ENCODE measurements at places on chromosomes 13 and 19.

- no peak for DNase-seq
Measured at GRCh38 chr19:13082192-13083007, 20.3 kb downstream of the LYL1 start.

GRCh38 chr13:64186071-64186470 lies 2770.4 kb upstream of the PCDH20 start:
- no peak for DNase-seq

DNA sequence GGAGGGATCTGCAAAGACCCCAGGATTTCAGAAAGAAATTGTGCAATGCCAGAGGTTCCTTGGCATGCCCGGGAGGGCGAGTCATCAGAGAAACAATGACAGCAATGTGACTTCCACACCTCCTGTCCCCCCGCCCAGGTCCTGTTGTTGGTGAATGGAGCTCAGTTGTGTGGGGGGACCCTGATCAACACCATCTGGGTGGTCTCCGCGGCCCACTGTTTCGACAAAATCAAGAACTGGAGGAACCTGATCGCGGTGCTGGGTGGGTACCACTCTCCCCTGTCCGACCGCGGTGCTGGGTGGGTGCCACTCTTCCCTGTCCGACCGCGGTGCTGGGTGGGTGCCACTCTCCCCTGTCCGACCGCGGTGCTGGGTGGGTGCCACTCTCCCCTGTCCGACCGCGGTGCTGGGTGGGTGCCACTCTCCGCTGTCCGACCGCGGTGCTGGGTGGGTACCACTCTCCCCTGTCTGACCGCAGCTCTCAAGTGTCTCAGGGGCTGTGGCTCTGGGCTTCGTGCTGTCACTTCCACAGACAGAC lies 5.2 kb upstream of the F10 start:
- DNase-seq: no peak

DNA sequence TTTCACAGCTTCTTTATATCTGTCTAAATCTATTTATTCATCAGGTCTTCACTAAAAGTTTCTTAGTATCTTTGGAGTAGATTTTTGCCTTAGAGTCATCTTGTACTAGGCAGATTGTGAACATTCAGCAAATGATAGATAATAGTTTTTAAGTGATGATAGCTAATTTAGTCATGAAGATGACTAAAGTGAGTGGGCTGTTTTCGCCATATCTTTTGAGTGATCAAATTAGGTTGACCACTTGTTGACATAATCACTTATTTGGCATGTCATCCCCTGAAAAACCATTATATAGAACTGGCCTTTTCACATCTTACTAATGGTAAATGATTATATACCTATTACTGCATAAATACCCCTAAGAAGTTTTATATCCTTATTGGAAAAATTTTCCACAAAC lies 999.2 kb downstream of the PCDH17 start:
- no peak for DNase-seq

GRCh38 chr13:111152844-111153243 lies 37.7 kb downstream of the ARHGEF7 start:
- no peak for DNase-seq

DNA sequence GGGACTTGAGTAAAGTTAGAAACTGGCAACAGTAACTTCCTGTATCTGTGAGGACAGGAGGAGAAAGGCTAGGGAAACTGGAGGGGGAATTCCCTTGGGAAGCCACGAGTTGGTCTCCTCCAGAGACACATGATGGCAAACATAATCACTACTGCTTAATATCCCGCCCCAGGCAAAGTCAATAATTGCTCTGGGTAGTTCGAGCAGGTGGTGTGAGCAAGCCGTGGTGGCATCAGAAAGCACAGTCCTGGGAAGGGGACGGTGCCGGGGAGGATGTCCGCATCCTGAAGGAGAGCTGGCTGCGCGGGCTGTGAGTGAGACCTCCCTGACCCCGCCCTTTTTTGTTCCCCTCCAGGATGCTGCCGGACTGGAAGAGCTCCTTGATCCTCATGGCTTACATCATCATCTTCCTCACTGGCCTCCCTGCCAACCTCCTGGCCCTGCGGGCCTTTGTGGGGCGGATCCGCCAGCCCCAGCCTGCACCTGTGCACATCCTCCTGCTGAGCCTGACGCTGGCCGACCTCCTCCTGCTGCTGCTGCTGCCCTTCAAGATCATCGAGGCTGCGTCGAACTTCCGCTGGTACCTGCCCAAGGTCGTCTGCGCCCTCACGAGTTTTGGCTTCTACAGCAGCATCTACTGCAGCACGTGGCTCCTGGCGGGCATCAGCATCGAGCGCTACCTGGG lies 1.4 kb downstream of the FFAR2 start:
- no peak for DNase-seq

DNA sequence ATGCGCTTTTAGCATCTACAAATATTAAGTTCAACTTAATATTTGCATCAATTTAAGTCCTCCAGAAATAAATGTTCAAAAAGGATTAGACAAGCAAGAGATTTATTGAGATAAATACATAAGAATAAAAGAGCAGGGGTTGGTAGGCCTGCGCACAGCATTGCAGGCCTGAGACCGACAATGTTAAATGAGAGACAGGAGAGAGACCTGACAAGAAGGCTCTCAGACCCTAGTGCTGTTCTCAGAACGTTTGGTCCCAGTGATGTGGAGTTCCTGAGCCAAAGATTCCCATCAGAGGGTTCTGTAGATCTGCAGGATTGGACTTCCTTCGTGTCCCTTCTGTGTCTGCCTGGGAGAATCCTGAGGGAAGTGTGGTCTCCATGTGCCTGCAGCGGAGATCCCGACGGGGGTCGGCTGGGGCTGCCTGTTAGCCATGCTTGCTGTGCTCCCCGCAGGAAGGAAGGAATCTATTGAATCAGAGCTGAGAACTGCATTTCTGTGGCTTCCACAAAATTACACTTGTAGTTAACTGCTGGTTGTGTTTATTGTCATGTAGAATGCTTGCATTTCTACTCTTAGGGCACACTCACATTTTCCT lies 369.9 kb upstream of the SLC10A2 start:
- no peak for DNase-seq

GRCh38 chr19:15913384-15913783 lies 15.5 kb upstream of the CYP4F2 start:
- no peak for DNase-seq

DNA sequence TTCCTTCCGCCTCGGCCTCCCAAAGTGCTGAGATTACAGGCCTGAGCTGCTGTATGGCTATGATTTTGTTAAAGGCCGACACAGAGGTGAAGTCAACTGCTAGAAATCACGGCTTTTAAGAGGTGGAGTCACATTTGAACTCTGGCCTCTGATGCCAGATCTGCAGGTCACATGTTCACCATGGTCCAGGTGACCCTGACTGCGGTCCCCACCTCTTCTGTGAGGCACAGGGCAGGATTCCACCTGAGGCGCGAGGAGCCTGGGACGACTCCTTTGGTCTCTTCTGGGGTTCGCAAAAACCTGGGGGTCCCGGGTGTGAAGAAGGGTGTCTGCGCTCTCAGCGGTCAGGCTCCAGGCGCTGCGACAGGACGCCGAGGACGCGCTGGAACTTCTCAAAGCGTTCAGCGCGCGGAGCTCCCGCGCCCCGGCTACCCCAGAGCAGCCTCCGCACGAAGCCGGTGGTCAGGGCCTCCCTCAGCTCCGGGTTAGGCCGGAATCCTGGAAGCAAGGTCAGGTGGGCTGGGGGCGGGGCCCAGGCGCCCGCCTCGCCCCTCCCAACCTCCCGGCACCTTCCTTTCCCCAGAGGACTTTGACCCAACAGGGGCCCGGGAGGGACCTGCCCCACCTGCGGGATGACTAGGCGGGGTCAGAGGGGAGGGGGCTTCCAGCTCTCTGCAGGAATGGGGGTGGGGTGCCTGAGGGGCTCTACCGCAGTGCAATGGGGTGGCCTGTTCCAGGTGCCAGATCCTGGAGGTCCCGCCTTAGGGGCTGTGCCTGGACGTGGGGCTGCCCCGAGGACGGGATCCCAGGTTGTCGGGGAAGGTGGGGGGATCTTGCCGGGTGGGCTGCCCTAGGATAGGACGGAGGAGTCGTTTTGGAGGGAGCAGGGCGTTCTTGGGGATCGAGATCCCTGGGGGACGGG lies 13.0 kb downstream of the TRIP10 start:
- no peak for DNase-seq

DNA sequence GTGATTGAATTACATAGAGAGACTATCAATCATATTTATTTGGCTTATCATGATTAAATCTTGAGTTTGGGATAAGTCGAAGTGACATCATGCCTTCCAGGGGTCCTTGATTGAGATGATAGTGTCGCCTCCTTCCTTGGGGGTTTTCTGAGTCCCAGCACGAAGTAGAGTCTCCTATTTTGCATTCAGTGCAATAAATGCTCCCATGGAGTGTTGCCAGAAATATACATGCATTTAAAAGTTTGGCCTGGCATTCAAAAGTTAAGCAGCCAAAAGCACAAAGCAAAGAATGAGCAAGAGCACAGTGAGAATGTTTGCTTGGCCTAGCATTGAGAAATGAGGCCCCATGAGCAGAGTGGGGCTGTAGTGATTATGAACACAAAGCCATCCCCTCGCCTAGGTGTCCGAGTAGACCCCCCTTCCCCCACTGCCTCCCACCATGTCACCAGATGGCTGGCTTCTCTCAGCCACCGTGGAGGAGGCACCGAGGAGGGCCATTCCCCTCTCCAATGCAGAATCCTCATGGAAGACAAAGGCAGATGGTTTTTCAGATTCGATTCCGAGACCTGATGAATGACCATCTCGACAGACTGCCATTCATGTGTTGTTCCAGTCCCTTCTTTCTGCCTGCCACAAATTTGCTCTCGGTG lies 58.8 kb upstream of the UBL3 start:
- no peak for DNase-seq

DNA sequence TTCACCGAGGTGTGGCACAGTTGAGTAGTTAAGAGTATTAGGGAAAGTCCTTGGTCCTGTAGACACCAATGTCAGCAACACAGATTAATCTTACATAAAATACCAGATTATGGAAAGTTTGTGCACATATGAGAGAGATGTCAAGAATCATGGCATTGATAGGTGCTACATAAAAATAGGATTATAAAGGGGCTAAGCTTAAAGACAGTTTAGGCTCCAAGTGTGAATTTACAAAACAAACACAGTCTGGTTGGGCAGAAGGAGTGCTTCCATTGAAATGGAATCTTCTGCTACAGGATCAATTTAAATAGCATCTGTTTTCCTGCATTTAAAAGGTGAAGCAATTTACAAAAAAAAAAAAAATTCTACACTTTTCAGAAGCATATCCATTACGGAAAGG lies 292.9 kb downstream of the DNAJC15 start:
- DNase-seq: no peak

- no peak for DNase-seq
Measured at GRCh38 chr13:112671359-112671758, 18.5 kb upstream of the ATP11A start.

Data from mesothelial cell of epicardium (in vitro differentiated cells).